ENCODE measurements at places on chromosomes 3 and 15. TPM values are rescaled to one million over a fixed set of nuclear protein-coding genes. Genes with fewer than 3 reads are reported as not detected.

DNA sequence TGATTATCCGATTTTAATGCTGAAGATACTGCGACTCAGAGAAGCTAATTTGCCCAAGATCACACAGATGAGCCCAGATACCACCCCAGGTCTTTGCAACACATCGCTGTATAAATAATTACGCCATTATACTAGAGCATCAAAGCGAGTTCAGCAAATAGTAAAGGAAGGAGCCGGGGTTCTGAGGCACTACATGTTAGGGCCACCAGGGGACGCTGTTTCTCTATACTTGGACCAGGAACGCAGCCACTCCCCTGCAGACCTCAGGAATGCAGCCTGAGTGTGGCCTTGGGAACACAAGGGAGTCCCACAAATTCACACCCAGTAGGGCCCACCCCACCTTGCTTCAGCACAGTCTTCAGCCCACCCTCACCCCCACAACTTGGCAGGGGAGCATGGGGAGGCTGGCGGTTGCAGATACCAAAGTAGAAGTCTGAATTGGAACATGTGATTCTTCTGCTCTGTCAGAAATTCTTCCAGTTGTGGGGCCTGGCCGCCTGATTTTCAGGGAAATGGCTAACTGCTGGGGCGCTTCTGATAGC, 57.8 kb upstream of the RYK start:
- DNase-seq: no peak

Gene CCR1
- not detected for total RNA-seq

GRCh38 chr15:83404121-83404520, 43.0 kb upstream of the SH3GL3 start:
- DNase-seq: no peak

Gene CADPS
- not detected for total RNA-seq

- no peak for DNase-seq
These were observed 908 bp downstream of the CCNB2 start for GRCh38 chr15:59105854-59106253.

DNA sequence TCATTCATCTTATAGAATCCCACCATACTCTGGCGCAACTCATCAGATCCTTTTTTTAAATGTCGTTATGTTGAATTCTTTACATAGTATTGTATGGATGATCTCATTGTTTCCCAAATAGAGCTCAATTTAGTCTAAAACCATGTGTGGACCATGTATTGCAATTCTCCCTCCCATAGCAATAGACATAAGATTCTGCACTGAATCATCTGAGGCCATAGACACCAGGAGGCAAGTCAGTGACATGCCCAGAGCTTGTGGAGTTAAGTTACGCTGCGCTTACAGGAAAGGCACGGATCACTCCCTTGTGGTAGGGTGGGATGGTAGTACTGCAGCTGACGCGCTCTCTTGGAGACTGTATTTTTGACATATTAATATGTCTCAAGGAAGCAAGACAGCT, 211.0 kb downstream of the GABRB3 start:
- DNase-seq: no peak

DNA sequence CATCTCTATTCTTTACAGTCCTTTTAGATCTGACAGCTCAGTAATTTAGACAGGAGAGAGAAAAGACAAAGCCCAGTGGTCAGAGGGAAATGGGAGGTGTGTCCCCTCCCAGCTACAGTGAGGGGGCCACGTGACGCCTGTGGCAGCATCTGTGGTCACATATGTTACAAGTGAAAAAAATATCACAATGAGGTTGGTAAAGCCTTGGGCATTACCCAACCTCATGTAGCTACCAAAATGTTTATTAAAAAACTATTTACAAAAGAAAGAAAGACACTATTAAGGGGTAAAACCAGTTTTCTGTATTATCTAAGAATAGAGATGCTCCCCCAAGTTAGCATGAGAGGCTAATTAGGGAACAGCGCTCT, 42.9 kb upstream of the PLCL2 start:
- DNase-seq: no peak

- DNase-seq: no peak
These were observed 88.5 kb downstream of the XXYLT1 start for GRCh38 chr3:195182470-195182795.

DNA sequence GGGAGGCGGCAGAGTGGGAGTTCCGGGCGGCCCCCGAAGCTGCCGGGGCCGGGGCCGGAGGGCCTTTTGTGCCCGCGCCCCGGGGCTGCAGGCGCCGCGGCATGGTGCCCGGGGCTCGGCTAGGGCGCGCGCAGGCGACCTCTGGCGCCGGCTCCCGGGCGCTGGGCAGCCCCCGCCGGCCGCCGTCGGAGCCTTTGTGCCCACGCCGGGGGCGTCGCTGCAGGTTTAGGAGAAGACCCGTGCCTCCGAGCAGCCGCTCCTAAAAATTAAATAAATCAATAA, 299 bp downstream of the PAQR9 start:
- DNase-seq: no peak

- no peak for DNase-seq
These were observed 342.2 kb upstream of the ROPN1 start for GRCh38 chr3:124333931-124334640.

Gene CPLX3
- total RNA-seq: not detected

GRCh38 chr3:61657689-61658088, 96.3 kb downstream of the PTPRG start:
- DNase-seq: no peak

- no peak for DNase-seq
These were observed 26.1 kb upstream of the CHRNA7 start for GRCh38 chr15:32004249-32004648.

Gene EPHB3
- 0.92 TPM for total RNA-seq

Gene CHRFAM7A
- not detected for total RNA-seq

DNA sequence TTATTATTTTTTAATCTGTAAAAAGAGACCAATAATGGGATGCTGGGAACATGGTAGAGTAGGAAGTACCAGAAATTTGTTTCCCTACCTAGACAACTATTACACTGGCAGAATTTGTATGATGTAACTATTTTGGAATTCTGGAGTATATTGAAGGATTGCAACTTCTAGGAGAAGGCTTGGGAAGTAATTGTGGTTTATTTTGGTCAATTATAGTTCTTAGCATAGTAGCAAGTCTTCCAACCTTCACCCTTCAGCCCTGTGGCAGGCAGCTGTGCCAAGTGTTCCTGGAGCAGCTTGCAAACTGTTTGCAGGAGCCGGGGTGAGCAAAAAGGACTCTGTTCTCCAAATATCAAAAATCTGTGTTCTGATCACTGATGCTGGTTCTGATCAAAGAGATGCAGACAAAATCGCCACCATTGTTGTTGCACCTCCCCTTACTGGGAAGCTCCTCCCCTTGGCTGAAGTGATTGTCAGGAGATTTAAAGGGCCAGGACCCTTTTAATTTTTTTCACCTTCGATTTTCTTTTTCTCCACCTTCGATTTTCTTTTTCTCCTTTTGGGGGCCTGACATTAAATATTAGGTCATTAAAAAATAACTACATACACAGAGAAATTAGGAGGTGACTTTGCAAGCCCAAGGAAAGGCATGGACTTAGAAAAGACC, 363.3 kb downstream of the SLC9A9 start:
- DNase-seq: no peak

- DNase-seq: no peak
These were observed 136.2 kb downstream of the TJP1 start for GRCh38 chr15:29686079-29686425.

Gene GOLGA6L9
- 0.72 TPM for total RNA-seq

DNA sequence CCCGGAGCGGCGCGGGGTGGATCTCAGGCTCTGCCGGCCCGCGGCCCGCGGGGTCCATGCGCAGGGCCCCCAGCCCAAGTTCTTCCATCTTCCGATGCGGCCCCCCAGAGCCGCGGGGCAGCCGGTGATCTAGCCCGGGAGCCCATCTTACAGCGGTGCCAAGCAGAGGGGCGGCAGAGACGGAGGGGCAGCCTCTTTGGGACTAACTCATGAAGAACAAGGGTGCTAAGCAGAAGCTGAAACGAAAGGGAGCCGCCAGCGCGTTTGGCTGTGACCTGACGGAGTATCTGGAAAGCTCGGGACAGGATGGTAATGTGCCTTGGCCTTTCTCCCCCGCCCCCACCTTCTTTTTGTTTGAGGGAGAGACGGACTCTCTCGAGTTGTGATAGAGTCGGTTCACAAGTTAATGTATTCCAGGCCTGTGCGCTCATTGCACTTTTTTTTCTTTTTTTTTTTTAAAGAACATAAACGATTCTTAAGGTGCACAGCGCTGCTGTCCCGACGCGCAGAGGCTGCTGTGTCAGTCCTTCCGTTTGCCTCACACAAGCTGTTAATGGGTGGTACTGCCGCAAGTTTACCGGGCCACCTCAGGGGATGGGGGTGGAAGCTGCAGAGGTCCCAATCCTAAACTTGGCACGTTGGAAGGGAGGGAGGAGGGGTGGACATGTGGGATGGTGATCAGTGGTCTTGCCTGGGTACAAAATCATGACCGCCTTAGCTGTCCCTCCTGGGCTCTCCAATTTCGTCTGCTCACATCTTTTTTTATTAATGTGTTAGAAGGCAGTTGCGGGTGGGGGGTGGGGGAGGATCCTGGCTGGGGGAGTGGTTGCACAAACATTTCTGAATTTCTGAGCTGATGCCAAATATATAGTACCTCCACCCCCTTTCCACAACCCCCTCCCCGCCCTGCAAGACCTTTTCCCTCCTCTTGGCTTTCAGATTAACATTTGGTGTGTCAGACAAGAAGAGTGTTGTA, 801 bp downstream of the ARHGAP31 start:
- no peak for DNase-seq

GRCh38 chr3:42220436-42221121, 45.4 kb downstream of the CCK start:
- no peak for DNase-seq

Gene CLCN2
- 5.2 TPM for total RNA-seq

- DNase-seq: peak; percentile 98
These were observed 589.8 kb upstream of the DPPA4 start for GRCh38 chr3:109927161-109927560.

- no peak for DNase-seq
These were observed 8.4 kb downstream of the MITF start for GRCh38 chr3:69747511-69748258.

DNA sequence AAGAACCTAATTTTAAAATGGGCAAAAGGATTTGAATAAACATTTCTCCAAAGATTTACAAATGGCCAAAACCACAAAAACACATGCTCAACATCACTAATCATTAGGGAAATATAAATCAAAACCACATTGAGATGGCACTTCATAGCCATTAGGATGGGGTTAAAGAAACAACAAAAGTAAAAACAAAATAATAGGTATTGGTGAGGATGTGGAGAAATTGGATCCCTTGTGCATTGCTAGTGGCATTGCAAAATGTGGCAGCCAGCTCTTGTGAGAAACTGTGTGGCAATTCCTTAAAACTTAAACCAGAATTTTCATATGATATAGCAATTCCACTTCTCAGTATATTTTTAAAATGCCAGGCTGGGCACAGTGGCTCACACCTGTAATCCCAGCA, 126.5 kb downstream of the STT3B start:
- no peak for DNase-seq

- no peak for DNase-seq
These were observed 29.7 kb upstream of the OR4F6 start for GRCh38 chr15:101773496-101774100.

DNA sequence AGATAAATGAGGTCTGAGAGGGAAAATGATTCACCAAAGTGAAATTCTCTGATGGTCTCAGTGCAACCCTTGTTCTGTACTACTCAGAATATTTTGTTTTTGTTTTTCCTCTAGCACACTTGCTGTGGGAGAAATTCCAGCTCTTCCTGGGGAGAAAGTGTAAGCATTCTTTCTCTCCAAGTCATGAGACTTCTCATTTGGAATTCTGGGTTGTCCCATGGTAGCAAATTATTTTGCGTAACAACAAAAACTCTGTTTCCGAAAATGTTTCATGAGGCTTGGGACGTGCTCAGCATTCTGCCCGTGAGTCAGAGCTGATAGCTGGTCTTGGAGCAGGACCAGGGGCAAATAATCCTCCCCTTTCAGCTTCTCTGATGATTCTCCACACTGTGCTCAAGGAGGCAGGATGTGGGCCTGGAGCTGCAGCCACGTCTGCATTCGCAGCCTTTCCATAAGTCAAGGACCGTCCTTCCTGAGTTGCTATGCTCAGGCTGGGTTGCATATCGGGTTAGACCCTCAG, 70.3 kb downstream of the SENP2 start:
- DNase-seq: peak; percentile 77

DNA sequence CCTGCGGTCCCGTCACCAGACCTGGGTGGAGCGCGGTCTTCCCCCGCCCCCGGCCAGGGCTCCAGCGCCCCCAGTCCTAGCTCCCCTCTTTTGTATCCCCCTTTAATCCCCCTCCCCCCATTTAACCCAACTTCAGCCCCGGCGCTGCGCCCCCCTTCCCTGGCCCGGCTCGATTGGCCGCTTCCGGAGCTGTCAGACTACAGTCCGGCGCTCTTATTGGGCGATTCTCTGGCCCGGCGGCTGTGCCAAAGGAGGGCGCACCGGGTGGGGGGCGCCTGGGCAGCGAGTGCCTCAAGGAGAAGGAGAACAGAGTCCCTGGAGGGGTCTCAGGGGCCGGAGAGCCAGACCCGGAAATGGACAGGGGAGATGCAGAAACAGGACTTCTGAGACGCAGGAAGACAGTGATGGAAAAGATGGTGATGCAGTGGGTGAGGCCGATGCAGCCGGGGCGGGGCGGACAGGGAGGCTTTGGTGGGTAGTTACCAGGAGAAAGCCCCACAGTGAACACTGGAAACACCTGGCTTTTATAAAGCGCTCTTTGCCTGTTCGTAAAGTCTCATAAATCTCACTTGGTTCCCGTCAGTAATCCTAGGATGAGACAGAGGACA, 1.2 kb upstream of the ADCY5 start:
- DNase-seq: no peak

Gene PARP15
- not detected for total RNA-seq

- no peak for DNase-seq
These were observed 151.6 kb downstream of the TMCO5A start for GRCh38 chr15:38085931-38086568.

Gene CDCP1
- total RNA-seq: 53.5 TPM

GRCh38 chr3:107685383-107685782, 162.6 kb downstream of the BBX start:
- DNase-seq: no peak

DNA sequence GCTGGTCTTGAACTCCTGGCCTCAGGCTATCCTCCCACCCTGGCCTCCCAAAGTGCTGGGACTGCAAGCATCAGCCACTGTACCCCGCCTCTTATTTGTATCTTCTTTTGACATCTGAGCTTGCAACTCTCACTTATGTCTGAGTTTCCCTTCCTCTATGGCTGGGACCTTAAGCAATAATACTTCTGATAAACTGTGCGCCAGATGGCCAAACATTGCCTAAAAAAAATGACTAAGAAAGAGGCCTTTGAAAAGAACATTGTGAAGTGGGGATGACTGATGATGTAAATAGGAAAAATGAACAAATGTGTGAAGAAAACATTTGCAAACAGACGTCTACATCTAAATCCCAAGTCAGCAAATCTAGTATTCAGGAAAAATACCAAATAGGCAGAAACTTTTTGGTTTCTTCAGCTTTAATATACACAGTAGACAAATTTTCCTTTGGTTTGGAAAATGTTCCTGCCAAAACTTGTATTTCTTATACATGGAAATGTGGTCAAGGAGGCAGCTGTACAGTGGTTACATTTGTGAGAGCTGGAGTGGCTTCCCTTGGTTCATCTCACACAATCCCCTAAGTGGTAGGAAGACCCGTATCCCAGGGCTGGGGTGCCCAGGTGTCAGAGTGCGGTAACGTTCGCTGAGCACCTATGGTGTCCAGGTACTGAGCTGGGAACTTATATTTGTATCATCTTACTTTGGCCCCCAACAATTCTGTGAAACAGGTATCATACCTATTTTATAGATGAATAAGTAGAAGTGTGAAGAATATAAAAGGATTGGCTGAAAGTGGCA, 11.6 kb upstream of the TFRC start:
- DNase-seq: no peak

- DNase-seq: no peak
These were observed 24.4 kb upstream of the THBS1 start for GRCh38 chr15:39556461-39556860.
